ENCODE measurements at places on chromosomes 6 and 20.

DNA sequence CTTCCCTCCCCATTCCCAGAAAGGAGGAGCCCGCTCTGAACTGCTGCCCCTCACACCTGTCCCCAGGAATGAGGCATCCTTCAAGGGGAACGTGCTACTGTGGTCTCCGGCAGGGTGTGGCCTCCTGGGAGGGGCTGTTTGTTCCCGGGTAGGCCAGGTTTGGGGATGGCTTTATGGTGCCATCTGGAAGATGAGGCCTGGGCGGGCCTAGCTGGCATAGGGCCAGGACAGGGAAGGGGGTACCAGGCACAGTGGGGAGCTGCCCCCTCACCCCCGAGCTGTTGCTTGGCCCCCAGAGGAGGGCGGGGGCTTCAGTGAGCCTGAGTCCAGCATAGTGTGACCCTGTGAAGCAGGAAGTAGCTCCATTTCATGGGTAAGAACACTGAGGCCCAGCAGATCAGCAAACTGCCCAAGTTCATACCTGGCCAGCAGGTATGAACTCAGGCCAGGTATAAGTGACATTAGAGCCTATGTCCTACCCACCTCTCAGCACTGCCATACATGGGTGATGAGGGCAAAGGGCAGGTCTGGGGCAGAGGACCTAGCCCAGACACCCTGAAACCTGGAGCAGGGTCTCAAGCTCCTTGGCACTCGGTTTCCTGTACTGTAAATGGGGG lies 17.5 kb upstream of the SPDEF start:
- no peak for DNase-seq

- peak; percentile 85 for DNase-seq
These were observed 435 bp downstream of the DLK2 start for GRCh38 chr6:43454696-43455530.

GRCh38 chr6:37783856-37784584 lies 35.5 kb upstream of the ZFAND3 start:
- peak; percentile 23 for DNase-seq

DNA sequence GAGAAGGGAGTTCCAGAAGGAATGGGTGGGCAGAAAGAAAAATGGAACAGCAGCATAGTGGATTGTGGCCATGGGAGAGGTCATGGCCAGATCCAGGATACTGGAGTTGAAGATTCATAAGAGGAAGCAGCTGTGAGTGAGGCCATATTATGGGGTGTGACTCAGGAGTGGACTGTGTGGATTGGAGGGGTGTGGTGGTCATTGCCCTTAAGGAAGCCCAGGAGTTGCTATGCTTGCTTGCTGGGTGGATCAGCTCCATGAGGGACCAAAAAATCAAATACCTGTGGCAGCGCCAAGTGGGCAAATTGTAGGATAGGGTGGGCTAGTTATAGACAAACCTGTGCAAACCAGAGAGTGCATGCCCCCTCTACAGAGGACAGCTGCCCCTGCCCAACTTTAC lies 18.3 kb downstream of the LRRC1 start:
- DNase-seq: no peak

DNA sequence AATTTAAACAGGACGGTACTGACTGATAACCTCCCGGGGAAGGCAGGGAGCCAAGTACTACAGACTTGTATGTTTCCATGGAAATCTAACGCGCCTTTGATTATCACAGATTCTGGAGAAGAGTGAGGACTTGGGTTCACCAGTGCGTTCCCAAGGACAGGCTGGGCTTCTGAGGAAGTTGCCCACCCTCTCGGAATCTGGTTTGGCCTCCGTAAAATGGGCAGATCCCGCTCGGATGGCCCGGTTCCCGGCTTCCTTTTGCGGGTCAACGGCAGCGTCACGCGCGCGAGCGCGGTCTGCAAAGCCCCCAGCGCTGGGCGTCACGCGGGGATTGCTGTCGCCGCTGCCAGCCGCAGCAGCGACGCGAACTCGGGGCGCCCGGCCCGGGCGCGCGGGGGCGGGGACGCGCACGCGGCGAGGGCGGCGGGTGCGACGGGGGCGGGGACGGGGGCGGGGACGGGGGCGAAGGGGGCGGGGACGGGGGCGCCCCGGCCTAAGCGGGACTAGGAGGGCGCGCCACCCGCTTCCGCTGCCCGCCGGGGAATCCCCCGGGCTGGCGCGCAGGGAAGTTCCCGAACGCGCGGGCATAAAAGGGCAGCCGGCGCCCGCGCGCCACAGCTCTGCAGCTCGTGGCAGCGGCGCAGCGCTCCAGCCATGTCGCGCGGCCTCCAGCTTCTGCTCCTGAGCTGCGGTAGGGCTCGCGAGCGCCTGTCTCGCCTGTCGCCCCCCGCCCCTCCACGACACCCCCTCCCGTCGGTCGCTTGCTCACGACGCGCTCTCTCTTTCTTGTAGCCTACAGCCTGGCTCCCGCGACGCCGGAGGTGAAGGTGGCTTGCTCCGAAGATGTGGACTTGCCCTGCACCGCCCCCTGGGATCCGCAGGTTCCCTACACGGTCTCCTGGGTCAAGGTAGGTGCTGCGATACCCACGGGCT lies at the start of gene CD83:
Gene CD83, plus strand, starts transcription at position 615 of the 933 bp plus-strand sequence. Its CDS starts 40 bp downstream, at position 655.
- DNase-seq: peak; percentile 95

DNA sequence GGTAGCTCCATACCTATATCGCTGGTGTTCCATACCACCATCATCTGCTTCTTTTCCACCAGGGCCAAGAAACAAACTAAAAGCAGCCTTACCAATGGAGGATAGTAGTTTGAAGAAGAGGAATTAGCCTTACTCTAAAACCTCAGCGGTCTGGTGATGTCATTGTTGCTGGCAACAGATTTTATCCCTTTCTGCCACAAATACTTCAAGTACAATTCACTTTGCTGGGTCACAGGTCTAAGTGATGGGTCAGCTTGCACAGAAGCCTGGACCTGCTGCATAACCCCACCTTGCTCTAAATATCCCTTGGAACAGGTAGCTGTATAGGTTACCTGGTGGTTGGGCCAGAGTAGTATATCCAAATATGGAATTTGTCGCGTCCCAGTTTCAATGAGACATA lies 53.2 kb upstream of the THEMIS start:
- DNase-seq: no peak

DNA sequence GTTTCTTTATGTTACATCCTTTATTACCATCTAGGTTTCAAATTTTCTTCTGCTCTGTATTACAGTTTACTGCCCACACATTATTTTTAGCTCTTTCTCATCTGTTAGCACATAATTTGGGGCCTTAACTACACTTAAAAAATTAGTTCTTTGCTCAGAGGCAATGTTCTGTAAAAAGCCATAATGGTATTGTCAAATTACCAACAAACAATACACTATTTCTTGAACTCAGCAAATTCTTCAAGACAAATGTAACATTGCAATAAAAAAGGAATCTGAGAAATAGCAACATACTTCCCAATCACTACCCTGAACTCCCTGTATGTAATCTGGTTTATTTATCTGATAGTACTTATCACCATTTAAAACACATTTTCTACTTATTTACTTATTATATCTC lies 448.6 kb upstream of the OPRM1 start:
- no peak for DNase-seq

DNA sequence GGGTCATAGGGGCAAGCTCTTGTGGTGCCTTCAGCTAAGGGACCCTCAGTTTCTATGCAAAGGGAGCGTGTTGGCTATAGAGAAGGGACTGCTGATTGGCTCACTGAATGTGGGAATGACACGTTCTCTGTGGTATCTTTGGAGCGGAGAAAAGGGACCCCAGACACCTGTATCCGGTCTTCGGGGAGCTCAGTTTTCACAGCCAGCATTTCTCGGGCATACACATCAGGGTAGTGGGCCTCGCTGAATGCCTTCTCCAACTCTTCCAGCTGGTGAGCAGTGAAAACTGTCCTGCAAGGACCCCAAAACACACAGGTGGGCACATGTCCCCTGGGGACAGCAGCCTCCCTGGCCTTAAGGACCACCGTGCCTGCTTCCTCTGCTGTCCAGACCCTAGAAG lies 3.3 kb downstream of the VSX1 start:
- no peak for DNase-seq

GRCh38 chr6:93358435-93358834 lies 60.9 kb downstream of the EPHA7 start:
- DNase-seq: no peak

DNA sequence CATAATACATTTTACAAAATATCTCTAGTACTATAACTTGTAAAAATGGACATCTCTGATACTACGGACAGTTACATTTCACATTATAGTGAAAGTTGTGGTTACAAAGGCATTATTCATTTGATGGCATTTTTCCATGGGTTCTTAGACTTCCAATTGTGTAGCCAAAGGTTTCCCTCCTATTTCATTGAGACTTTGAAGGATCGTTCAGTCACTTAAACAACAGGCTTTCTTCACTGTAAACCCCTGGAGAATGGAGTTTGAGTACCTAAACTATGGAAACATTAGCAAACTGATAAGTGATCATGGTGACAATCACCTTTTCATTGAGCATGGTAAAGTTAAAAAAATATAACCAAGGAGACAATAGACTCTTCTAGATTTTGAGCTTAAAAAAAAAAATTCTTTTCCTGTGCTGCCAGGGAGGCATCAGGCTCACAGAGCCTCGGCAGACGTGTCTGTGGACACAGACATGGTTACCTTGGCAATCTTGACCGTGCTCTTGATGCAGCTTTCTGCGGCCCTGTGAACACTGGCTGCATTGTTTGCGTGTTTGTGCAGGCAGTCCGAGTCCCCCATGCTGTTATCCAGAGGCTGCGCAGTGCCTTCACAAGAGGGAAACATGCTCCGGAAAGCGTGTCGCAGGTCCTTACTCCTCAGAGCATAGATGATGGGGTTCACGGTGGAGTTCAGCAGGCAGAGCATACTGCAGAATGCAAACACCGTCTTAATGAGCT lies 22.6 kb downstream of the CNR1 start:
- no peak for DNase-seq

DNA sequence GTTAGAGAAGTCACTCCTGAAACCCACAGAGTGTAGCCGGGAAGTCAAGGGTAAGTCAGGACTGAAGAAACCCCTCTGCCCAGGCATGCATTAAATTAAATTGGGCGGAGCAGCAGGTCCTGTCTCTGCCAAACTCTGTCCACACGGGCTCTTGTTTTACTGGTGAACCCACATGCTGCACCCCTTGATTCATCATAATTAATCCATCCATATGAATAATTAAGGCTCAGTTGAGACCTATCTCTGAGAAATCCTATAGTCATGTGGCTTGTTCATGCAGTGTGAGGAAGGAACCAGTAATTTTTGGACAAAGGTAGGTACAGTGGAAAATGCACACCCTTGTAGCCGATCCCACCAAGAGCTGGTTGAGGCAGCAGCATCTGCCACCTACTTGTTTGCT lies 43.0 kb downstream of the PXDC1 start:
- no peak for DNase-seq

DNA sequence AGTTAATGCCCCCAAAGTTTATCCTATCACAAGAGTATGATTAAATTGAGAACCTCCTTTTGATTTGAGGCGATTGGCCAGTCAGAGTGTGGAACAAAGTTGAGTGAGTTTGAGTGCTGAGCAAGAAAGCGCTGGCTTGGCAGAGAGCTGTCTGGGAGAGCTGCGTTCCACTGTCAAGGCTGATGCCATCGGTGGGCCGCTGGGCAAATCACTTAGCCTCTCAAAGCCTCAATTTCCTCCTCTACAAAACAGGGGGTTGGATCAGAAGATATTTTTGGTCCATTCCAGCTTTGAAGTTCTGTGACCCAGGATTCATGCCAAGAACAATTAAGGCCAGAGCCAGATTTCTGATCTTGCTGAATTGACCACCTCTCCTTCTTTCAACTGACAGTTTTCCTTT lies 60.2 kb downstream of the TMEM242 start:
- DNase-seq: no peak

Measured in suppressor macrophage treated with lipopolysaccharide for 4 hours (primary cell).